ENCODE measurements at places on chromosomes 1 and 21.
A peak's percentile ranks its signal among the peaks of the same experiment; 100 is the strongest.

DNA sequence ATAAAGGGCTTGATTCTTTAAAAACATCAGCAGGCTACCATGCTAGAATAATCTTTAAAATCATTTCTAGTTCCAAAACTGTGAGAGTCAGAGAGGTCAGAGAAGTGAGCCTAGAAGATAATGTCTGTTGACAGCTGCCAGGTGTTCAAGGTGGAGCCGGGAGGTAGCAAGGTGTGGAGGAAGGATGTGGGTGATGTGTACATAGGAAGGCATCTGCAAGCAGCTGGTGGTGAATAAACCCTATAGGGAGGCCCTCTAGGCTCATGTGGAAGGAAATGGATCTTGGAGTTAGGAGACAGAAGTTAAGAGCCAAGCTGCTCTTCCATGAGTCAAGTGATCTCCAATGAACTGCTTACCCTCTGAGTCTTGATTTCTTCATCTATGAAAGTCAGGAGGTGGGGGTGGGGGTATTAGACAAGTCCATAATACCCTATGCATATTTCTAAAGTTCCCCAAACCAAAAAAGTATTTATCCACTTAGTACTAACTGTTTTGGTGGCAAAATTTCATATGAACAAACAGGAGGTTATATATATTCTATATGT, 266.3 kb downstream of the RHOU start:
- DNase-seq, result no peak

DNA sequence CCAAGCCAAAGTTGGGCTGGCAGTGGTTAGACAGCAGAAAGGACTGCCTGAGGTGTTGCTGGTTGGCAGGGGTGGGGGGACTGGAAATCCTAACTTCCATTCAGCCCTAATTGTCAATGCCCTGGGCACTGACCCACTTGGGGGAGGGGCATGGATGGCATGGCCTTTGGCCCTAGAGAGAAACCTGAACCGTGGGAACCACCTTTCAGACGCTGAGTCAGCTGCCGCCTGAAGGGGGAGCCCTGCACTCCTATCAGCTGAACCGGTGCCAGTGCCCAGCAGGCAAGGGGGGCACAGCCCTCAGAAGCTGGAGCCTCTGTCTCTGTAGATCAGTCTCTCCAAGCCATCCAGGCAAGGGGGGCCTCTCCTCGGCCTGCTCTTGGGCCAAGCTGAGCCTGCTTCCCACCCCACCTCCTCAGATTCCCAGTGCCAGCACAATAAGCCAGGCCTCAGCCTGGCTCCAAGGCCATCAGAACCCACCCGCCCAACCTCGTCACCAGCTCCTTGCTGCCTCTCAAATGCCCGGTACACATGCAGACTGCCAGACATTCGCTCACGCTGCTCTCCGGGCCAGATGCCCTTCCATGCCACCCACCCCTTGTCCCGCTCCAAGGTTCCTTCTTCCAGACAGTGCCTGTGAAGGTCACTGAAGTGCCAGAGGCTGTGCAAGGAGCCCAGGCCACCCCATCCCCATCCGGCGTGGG, 11.6 kb downstream of the TINAGL1 start:
- peak; percentile 19 for DNase-seq

DNA sequence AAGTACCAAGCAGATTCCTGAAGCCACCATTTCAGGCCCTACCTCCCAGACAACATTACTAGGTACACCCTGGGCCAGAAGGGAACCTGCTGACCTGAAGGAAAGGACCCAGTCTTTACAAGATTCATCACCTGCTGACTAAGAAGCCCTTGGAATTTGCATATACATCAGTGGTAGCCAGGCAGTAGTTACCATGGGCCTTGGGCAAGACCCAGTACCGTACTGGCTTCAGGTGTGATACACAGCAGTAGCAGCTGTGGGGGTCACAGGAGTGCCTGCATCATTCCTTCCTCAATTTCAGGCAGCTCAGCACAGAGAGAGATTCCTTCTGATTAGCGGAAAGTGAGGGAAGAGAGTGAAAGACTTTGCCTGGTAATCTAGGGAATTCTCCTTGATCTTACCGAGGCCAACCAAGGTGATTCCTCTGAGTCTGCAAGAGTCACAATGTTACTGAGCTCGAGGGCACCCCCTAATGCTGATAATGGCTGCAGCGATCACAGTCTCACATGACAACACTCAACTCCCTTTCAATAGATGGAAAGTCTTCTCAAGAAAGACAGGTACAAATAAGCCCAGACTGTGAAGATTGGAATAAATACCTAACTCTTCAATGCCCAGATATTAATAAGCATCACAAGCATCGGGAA, 22.0 kb upstream of the UHMK1 start:
- no peak for DNase-seq

GRCh38 chr1:178335426-178335825, 161.3 kb downstream of the CLEC20A start:
- DNase-seq, result no peak

- DNase-seq, result no peak
Measured at GRCh38 chr1:45952072-45952471, 148.7 kb downstream of the MAST2 start.

DNA sequence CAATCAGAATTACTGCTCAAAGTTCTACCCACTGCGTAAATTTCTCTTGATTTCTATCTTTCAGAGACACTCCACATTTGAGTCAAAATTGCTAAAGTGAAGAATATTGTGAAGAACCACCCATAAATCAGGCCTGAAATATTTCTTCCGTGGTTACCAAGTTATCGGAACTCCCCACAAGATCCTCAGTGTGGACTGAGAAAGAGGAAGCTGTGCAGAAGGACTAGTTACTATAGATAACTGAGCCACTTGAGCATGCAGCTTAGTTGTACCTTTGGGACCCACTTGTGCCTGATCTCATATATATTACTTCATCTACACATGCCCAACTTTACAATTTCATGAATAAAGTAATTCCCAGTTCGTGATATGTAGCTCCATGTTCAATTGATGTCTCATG, 18.4 kb downstream of the RWDD3 start:
- DNase-seq, result no peak

DNA sequence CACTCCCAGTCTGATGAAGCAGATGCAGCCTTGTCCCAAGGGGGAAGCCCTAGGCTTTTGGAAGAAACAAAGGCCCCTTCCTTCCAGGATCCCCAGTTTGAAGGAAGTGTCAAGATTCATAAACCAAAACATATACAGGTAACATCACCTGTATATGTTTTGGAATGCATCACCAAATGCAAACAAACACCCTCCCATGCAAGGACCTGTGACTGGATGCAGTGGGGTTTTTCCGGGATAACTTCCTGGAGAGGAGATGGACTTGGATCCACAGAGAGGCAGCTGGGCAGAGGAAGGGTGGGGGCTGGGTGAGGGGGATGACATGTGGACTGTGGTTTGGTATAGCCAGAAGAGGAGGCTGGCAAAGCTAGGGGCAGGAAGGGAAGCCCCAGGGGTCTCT, 1.5 kb upstream of the PLA2G2F start:
- no peak for DNase-seq

DNA sequence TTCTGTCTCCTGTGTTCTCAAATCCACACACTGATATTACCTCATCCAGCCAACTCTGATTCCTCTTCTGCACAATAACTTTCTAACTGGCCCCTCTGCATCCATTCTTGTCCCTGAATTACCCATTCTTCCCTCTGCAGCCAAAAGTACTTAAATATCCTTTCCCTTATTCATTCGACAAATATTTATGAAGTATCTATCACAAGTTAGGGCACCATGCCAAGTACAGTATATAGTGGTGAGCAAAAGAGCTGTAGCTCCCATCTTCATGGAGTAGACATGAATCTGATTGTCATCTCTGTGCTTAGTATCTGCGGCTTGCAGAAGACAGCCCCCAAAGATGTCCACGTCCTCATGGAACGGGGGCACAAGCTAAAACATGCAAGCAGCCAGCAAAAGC, 316.8 kb downstream of the SETD4 start:
- DNase-seq, result no peak

DNA sequence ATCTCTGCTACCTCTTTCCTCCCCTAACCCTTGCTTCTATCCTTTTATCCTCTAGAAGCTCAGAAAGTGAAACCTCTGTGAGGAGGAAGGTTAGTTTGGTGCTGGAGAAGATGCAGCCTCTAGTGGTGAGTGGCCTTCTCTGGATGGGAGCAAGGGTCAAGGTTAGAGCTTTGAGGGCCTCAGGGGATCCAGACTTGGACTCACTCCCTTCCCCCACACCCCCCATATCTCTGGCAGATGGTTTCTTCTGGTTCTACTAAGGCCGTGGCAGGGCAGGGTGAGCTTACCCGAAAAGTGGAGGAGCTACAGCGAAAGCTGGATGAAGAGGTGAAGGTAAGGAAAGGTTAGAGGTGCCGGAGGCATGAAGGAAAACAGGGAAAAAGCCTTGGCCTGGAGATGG, 9.2 kb downstream of the CGN start:
- no peak for DNase-seq

Data from activated gamma-delta T cell treated with anti-CD3 and anti-CD28 coated beads, Interleukin-2, amount 50 U/mL, for 16 hours (primary cell).